Central memory CD4-positive, alpha-beta T cell (primary cell): ENCODE measurements at places on chromosomes 2 and 18.

DNA sequence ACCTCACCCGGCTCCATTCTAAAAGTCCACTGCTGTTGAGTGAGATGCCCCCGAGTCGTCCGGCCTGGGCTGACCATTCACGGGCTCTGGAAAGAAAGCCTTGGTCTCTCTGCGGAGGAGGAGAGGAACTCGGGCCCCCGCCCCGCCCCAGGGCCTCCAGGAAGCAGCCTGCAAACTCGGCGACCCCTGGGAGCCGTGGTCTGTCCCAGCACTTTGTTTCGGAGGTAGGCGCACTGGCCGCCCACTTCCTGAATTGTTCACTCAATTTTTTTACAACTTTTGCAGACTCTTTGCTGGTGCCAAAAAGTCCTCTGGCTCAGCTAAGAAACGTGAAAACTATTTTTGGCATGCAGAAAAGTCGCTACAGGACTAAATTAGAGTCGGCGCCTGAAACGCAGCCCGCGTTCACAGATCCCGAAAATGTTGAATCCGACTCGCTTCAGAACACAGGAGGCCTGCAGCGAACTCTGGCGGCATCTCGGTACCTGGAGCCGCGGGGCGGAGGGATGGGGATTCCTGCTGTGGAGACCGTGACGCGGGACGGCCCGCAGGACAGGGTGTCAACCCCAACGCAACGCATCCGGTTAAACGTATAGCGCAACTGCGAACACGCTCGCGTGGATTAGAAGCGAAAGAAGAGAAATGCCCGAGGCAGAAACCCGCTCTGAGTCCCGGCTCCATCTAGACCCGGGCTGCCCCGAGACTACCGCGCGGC, 1.5 kb downstream of the PXDN start:
- no peak for DNase-seq

GRCh38 chr2:221203856-221204255, 368.2 kb downstream of the EPHA4 start:
- no peak for DNase-seq

DNA sequence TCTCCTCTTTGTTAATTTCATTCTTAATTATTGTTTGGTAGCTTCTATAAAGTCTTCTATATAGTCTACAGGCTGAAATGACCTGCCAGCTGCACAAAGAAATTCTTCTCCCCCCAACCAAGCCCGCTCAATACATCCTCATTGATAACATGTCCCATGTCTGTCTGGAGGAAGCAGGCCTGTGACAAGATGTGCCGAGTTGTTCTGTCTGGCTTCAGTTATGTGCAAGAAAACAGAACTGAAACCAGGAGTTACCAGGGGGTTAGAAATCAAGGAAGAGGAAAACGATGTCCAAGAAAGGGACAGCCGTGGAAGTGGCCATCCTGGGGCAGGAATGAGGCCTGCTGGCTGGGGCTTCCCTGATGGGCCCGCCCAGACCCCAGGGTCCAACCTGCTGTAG, 57.6 kb downstream of the MTCL1 start:
- DNase-seq: no peak

GRCh38 chr2:207533461-207534008, 3.8 kb downstream of the CREB1 start:
- no peak for DNase-seq

DNA sequence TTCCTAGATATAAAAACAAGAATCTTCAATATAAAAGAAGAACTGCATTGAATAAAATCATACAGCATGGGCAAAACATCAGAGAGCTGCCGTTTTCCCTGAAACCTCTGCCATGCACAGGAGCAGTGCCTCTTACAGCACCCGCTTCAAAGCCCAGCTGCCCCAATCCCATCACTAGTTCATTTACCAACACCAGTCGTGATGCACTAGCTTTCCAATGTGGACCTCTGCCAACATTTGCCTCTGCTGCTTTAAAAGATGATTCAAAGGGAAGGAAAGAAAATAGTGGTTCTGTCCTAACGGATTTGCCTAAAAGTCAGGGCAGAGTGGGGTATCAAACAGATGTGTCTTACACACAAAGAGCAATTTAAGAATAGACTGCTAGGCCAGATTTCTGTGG, 43.4 kb upstream of the AP1S3 start:
- DNase-seq: no peak

- DNase-seq: no peak
Measured at GRCh38 chr2:179861416-179862067, at the start of gene ZNF385B. ZNF385B (minus strand) TSS chr2:179861612.

DNA sequence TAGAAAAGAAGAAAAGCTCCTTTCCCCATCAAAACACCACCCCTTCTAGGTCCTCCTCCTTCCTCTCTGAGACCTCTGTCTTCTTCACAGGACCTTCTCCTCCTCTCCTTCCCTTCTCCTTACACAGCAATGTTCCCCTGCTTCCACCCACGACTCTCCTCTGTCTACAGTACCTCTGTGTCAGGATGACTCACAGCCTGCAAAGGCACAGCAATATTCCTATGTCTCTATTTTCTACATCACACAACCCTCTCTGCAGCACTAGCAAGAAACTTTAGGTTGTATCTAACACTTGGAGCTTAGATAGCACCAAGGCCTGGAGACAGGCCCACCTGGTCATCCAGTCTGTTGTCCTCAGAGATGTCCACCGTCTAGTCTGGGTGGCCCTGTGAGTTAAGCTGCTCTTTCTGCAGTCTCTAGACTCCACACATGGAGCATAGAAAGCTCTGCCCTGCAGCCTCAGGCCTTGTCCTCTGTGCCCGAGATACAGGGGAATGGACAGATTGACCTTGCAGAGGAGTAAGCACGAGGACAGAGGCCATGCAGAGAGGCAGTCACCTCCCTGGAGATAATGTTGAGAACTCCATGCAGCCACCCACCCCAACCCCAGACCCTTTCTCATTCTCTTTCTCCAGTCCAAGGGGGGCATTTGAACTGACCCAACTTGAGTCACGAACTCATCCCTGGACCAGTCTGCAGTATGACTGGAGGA, 212.0 kb downstream of the TNS1 start:
- DNase-seq: no peak

- DNase-seq: no peak
Measured at GRCh38 chr18:35159782-35160181, 81.1 kb upstream of the ZNF397 start.

GRCh38 chr18:26544451-26544850, 3.9 kb downstream of the KCTD1 start:
- DNase-seq: no peak

- DNase-seq: no peak
Measured at GRCh38 chr18:29979881-29980280, 1062.7 kb downstream of the DSC3 start.

DNA sequence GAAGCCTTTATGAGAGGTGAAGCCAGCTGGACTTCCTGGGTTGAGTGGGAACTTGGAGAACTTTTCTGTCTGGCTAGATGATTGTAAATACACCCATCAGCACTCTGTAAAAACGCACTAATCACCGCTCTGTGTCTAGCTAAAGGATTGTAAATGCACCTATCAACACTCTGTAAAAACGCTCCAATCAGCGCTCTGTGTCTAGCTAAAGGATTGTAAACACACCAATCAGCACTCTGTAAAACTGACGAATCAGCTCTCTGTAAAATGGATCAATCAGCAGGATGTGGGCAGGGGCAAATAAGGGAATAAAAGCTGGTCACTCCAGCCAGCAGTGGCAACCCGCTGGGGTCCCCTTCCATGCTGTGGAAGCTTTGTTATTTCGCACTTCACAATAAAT, 163.6 kb upstream of the SLC39A10 start:
- no peak for DNase-seq
